ENCODE measurements at places on chromosomes 7 and 10.

- no peak for DNase-seq
Observed at GRCh38 chr7:74527842-74528241, 74.1 kb downstream of the GTF2IRD1 start.

DNA sequence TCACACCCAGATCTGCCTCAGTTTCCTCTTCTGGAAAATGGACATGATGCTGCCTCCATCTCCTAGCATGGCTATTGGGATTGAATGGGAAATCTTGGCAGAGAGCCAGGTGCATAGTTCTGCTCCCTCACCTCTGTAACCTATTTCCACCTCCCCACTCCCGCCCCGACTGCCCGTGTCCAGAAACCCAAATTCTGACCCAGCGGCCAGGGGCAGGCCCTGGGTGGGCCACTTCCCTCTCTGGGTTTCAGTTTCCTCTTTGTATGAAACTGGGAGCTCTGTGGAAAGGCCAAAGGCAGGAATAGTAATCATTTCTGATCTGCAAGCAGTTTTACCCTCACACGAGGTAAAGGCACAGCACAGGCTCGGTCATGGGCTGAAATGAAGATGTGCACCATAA, 74.1 kb upstream of the DUSP5 start:
- no peak for DNase-seq

GRCh38 chr10:80322711-80323110, 33.3 kb upstream of the MAT1A start:
- no peak for DNase-seq

GRCh38 chr10:35608328-35608672, 3.2 kb downstream of the GJD4 start:
- no peak for DNase-seq

- DNase-seq, result no peak
Observed at GRCh38 chr7:29611941-29612544, 48.4 kb downstream of the PRR15 start.

GRCh38 chr10:27258838-27259812, 18.5 kb upstream of the ACBD5 start:
- DNase-seq, result no peak

- DNase-seq, result peak; percentile 50
Observed at GRCh38 chr10:70880077-70880534, 8.3 kb downstream of the PCBD1 start.

DNA sequence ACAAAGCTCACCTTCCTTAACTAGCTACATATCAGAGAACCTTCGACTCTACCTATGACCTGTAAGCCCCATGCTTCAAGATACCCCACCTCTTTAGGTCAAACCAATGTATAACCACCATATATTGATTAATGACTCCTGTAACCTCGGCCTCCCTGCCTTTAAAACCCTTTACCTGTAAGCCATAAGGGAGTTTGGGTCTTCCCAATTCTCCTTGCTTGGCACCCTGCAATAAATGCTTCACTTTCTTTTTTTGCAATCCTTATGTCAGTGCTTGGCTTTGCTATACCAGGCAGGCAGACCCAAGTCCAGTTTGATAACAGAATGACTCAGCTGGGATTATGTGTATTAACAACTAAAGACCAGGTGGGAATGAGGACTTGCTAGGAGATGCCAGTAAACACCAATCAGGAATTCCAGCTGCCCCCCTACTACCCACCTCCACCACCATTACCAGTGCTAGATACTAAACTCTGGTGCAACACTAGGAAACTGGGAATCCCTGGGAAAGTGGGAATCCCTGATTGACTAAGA, 22.0 kb upstream of the SLC35G1 start:
- no peak for DNase-seq

DNA sequence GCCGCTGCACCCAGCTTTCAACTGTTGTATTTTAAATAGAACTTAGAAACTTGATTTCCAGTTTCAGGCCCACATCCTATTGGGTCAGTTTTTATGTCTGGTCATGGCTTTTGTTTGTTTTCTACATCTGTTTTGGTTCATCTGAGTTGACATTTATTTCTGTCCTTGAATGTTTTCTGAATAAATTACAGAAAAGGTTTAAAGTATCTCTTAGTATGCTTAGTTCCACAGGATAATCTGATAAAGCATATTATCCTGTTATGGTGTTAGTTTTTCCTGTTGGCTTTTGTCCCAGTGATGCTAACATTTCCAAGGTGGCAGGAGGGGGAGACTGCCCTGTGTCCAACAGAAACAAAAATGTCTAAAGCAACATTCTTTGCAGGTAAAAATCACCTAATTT, 733.2 kb downstream of the INHBA start:
- no peak for DNase-seq

DNA sequence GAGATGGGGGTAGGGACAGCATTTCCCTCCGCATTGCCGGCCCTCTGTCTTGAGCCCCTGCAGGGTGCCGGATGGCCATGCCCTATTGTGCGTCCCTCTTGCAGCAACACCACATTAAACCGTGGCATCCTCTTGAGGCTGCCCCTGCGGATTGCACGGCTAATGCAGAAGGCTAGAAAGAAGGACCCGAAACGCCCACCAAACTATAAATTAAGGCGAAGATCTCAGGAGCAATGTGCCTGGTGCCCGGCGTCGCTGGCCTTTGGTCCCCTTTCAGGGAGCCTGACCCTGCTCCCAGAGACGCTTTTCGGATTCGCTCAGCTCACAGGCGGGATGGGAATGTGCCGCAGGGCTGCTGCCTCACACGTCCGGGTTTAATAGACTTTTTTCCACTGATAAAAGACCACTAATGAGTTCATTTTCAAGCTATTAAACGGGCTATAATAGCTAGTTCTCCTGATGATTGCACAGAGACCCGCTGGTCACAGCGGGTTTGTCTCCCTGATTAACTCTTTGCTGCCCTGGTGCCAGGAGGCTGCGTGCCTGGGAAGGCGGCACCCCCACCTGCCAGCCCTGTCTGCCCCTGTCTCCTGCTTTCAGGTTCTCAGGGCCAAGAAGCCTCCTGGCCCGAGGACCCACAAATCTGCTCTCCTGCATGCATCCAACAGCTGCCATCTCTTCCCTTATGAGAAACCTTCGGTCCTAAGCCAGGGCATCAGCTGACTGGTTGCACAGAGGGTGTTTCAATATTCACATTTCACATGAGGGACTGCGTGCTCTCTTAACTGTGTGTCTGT, 128.3 kb downstream of the ADARB2 start:
- no peak for DNase-seq

GRCh38 chr10:47136866-47137265, 163.1 kb upstream of the GDF10 start:
- DNase-seq, result no peak
